CD4-positive, alpha-beta T cell treated with Interleukin-4 for 4 hours (primary cell): ENCODE measurements at places on chromosomes 4 and X.

- no peak for DNase-seq
Measured at GRCh38 chr4:66331761-66332160, 661.5 kb upstream of the EPHA5 start.

DNA sequence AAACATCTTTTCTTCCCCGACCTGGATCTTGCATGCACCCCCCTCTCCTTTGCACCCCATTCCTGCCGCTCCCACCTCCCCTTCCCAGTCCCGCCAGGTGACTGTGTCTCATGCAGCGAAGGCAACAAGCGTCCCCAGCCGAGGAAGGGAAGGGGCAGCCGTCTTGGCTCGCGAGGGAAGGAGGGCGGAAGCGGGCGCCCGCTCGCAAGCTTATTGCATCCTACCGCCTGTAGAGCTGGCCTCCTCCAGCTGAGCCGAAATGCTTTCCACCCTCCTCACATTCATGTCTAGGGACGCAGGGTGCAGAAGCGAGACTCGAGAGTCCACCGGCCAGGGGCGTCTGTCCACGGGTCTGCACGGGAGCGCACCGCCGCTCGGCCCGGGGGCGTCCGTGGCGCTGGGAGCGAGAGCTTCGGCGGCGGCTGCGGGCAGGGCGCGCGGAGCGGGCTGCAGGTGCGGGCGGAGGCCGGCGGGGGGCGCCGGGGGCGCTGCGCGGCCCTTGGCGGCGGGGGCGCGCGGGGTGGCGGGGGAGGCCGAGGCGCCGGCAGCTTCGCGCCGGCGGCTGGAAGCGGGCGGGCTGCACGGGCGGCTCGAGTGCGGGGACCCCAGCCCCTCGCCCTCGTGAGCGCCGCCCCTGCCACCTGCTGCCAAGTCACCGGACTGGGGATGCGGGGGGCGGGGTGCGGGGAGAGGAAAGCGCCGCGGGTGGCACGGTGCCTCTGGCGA is at the start of gene KCNIP4:
KCNIP4 (minus strand) TSS at position 426 of the 726 bp plus-strand sequence.
- no peak for DNase-seq

DNA sequence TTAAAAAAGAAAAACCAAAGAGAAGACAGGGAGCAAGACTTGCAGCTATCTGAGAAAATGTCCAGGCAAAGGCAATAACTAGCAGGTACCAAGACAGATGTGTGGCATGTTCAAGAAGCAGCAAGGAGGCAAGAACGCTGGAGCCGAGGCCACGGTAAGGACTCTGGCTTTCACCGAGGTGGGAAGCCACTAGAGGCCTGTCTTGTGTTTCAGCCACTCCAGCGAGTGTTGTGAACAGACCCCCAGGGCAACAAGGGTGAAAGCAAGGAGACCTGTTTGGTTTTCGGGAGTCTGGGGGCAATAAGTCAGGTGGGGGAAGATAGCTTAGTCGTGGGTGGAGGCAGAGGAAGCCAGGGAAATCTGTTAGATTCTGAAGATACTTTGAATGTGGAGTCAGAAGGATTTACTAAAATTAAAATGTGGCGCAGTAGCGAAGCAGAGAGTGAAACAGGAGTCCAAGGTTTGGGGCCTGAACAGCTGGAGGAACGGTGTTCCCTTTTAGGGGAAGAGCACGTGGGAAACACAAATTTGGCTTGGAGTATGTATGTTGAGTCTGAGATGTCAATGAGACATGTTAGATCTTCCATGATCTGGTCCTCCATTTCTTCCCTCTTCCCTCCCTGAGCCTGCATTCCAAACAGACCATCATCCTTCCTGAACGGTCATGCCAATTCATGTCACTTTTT is 3.1 kb downstream of the WDR1 start:
- no peak for DNase-seq

- DNase-seq: no peak
Measured at GRCh38 chrX:44967221-44967620, 94.2 kb downstream of the KDM6A start.

- no peak for DNase-seq
Measured at GRCh38 chr4:93828332-93828994, at the start of gene ATOH1. ATOH1 (plus strand) TSS chr4:93828753; CDS start chr4:93828927, 174 bp downstream.

DNA sequence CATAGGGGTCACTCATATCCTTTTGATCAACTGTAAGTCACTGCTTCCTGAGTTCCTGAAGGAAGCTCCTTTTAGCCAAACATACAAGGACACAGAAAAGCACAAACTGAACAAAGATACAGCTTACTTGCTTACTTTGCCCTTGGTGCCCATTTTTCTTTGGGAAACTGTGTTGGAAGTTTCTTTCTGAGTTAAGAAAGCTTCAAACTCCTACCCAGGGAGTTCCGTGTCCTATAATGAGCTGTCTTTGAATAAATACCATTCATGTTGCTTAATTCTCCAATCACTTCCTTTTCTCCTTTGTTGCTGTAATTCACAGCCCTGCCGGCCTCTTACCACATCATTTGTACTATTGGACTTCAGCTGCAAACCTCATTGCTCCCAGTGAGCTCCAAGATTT is at the start of gene ADH4:
ADH4 (minus strand) TSS at position 228 of the 400 bp plus-strand sequence; CDS start at position 153, 75 bp downstream.
- no peak for DNase-seq

DNA sequence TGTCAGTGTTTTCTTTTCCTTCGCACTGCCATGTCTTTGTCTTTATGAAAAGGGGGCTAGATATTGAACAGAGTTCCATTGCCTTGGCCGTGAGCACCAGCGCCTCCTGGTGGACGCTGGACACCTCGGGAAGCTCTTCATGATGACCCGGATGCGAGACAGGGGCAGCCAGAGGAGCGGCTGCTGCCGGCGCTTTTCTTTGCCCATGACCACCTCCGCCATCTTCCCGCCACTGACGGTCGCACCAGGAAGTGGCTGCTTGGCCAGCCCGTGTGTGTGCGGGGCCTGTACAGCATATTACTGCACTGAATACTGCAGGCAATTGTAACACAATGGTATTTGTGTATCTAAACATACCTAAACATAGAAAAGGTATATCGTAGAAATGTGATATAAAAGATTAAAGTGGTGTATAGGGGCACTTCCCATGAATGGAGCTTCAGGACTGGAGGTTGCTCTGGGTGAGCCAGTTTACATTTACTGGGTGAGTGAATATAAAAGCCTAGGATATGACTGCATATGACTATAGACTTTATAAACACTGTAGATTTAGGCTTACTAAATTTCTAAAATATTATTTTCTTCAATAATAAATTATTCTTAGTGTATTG is 15.8 kb upstream of the GRIA2 start:
- DNase-seq: no peak

DNA sequence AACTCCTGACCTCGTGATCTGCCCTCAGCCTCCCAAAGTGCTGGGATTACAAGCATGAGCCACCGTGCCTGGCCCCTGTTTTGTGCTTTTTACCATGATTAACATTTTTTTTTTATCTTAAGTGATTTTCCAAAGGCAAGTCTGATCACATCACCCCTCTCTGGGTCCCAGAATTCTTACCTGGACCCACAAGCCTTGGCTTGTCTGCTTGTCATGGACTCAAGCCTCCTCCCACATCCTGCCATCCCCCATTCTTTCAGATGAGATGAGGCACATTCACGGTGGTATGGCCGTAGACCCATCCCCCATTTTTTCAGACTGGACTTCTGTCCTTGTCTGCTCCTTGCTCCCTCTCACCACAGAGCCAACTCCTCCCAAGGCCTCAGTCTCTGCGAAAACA is 55.3 kb downstream of the APLN start:
- no peak for DNase-seq
